ENCODE measurements at places on chromosomes 13 and 19.
A peak's percentile ranks its signal among the peaks of the same experiment; 100 is the strongest.

DNA sequence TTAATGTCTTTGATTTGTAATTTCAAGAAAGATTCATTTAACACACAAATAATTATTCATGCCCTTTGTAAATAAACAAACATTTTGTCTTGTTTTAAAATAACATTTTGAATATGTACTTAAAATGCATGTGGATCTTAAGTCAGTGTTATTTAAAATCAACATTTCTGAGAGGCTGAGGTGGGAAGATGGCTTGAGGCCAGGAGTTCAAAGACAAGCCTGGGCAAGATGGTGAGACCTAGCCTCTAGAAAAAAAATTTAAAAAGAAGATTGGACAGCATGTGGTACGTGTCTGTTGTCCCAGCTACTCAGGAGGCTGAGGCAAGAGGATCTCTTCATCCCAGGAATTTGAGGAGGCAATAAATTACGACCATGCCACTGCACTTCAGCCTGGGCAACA is 1268.2 kb downstream of the SLITRK1 start:
- no peak for DNase-seq

GRCh38 chr13:110215606-110216005 is 91.4 kb downstream of the COL4A1 start:
- no peak for DNase-seq

DNA sequence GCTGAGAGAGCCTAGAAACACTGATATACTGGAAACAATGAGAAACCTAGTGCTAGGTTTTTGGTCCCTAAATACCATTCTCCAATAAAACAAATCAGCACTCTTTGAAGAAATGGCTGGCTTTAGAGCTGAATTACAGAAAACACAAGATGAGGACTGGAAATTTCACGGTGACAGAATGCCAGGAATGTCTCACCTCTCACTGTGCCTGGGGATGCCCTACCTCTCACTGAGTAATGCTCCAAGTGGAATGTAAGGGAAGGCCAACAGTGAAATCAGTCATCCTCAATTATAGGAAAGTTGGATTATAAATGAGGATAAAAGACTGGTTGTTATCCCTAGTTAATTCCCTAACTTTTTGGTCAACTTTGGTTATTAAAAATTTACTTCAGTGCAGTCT is 259.0 kb downstream of the NALCN start:
- no peak for DNase-seq

DNA sequence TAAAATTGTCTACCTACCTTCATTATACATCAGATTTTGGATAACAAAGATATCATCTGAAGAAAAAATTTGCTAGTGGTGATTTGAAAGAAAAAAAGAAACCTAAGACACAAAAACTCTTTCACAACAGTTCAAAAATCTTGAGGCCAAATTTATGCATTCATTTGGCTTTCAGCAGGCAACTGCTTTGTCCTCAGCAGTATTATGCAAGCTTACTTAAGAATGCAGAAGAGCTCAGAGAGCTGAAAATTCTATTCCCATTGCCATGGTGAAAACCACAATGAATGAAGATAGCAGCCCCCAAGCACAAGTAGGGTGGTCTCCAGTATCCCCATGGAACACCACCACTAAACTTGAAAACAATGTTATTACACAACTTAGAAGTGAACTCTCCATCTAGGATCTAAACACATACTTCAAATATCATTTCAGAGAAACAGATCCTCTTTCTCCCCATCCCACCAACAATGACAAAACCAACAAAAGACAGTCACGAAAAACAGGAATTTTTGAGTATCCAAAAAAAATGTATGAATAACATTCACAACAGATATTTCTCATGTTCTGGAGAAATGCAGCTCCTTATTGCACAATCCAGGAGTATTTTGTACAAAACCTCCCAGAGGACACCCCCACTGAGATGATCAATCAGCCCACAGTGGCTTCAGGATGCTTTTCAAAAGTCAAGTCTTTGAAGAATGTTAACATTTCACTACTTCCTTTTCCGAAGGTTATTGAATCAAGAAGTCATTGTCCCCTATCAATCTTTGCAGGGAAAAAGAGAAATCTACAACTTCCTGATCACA is 192.7 kb downstream of the LHFPL6 start:
- no peak for DNase-seq

- DNase-seq: peak; percentile 77
Measured at GRCh38 chr13:50529154-50529882, 314.2 kb downstream of the DLEU7 start.

DNA sequence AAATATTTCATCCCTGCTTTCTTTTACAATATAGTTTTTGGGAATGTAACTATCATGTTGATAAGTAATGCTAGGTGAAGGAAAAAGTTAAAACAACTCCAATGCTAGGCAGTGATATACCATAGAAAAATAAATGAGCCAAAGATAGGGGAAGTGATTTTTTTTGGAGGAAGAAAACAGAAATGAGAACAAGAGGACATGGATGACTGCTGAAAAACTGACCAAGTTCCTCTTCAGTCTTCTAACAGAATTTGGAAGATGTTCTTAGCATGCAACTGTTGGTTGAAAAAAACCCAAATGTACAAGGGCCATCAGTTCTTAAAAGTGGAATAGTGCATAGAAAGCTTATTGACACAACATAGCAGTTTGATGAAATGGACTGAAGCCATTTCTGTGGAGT is 262.5 kb upstream of the STARD13 start:
- no peak for DNase-seq

DNA sequence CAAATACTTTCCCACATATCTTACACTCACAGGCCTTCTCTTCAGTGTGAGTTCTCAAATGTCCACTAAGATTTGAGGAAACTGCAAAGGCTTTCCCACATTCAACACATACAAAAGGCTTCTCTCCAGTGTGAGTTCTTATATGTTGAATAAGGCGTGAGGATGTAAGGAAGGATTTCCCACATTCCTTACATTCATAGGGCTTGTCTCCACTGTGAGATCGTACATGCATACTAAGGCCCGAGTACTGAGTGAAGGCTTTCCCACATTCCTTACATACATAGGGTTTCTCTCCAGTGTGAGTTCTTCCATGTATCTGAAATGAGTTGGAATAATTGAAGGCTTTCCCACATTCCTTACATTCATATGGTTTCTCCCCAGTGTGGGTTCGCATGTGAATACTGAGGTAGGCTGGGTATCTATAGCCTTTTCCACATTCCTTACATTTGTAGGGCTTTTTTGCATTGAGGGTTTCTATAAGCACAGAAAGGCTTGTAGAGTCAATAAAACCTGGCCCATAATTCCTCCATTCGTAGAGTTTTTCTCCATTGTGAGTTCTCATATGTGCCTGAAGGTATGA is 9.6 kb downstream of the ZNF426 start:
- DNase-seq: no peak

- no peak for DNase-seq
Measured at GRCh38 chr19:14318873-14319272, 62.4 kb upstream of the ADGRE5 start.

DNA sequence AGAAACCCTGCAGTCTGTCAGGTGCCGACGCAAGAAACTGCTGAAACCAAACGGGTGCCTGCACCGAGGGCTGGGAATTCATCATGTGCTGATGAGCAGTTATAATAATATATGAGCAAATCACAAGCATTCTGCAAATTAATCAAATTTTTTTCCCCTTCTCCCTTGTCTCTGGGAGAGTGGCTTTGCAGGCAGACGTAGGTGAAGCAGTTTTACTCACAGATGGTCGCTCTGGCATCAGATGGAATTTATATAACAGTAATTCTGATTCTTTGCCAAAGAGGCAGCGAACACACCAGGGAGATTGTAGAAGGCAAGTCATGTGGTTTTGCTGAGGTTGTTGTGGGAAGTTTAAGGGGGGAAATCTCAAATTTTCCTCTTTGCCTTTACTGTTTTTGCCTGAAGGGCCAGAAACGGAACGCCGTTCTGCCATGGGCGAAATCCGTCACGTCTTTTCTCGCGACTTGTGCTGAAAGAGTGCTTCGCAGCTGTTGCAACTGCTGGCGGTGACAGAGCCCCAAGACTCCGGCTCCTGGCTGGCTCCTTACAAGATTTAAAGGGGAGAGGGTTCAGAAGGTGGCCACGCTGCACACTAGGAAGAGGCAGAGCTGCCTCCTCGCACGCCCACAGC is 320.1 kb downstream of the ZNF536 start:
- no peak for DNase-seq

- DNase-seq: no peak
Measured at GRCh38 chr13:39269411-39269810, 231.2 kb downstream of the NHLRC3 start.

- DNase-seq: no peak
Measured at GRCh38 chr13:106415442-106415841, 120.0 kb downstream of the EFNB2 start.

GRCh38 chr19:3743486-3743885 is 18.0 kb downstream of the APBA3 start:
- no peak for DNase-seq

DNA sequence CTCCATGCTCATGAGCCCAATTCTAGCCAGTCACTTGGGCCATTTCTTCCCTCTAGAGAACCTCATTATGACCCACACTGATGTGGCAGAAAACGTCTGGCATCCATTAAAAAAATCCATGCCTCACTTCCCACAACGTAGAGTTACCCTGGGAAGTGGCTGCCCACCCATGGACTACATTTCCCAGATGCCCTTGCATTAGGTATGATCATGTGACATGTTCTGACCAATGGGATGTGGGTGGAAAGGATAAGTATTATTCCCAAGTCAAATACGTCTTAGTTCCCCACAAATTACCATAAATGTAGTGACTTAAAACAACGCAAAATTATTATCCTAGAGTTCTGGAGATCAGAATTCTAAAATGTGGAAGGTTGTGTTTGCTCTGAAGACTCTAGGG is 47.9 kb upstream of the ZNRF4 start:
- no peak for DNase-seq

- no peak for DNase-seq
Measured at GRCh38 chr13:40533072-40533471, 133.4 kb downstream of the FOXO1 start.

DNA sequence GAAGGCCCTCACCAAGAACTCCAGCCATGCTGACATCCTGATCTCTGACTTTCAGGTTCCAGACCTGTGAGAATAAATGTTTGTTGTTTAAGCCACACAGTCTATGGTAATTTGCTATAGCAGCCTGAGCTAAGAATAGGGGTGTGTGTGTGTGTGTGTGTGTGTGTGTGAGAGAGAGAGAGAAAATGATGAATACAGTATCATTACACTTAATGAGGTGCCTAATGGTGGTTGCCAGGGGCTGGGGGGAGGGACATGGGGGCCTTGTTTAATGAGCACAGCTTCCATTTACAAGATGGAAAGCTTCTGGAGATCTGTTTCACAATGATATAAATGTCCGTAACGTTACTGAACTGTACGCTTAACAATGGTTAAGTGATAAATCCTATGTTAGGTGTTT is 53.8 kb upstream of the LATS2 start:
- DNase-seq: no peak

DNA sequence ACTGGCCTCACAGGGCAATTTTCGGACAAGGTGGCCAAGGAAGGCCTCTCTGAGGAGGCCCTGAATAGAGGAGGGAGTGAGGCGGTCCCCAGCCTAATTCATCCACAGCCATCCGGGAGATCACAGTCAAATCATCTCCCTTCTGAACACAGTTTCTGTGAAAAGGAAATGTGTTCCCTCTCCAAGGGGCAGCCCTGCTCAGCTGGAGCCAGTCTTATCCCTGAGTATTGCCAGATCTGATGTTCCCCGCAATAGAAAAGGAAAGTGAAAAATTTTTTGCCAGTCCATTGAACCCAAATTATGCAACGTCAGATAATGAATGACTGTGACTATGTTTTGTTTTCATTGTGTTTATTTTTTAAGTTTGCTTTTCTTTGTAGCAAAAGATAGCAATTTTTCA is 125.9 kb downstream of the SIPA1L3 start:
- DNase-seq: no peak

- DNase-seq: no peak
Measured at GRCh38 chr19:28377077-28377476, 835.9 kb downstream of the UQCRFS1 start.

GRCh38 chr19:47381121-47381520 is 32.0 kb downstream of the DHX34 start:
- DNase-seq: no peak

DNA sequence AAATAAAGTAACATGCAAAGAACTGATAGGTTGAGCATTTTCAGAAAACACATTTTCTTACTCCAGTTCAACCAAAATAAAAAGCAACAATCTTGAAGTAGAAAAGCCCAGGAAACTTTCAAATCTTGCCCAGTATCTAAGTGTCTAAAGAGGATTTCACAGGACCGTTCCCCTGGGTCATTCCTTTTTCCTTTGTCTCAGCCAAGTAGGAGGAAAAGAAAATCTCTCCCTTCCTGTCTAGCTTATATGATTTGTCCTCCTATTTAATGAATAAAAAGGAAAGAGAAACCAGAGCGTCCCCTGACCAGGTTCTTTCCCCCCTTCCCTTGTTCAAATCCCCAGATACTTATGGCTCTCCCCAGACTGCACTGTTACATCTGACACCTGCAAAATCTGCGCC is 248.0 kb downstream of the KCTD12 start:
- DNase-seq: no peak

GRCh38 chr13:112521073-112521685 is 66.8 kb downstream of the TUBGCP3 start:
- no peak for DNase-seq

DNA sequence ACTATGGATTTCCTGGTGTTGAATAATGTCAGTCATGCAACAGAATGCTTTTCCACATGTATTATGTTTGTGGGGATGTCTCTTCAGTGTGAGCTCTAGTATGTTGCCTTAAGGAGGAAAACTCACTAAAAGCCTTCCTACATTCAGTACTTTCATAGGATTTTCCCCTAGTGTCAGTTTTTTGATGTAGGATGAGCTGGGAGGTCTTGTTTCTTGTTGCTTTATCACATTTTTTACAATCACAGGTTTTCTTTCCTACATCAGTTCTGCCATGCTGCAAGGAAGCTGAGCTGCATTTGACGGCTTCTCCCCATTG is 8.5 kb upstream of the USP29 start:
- DNase-seq: no peak

DNA sequence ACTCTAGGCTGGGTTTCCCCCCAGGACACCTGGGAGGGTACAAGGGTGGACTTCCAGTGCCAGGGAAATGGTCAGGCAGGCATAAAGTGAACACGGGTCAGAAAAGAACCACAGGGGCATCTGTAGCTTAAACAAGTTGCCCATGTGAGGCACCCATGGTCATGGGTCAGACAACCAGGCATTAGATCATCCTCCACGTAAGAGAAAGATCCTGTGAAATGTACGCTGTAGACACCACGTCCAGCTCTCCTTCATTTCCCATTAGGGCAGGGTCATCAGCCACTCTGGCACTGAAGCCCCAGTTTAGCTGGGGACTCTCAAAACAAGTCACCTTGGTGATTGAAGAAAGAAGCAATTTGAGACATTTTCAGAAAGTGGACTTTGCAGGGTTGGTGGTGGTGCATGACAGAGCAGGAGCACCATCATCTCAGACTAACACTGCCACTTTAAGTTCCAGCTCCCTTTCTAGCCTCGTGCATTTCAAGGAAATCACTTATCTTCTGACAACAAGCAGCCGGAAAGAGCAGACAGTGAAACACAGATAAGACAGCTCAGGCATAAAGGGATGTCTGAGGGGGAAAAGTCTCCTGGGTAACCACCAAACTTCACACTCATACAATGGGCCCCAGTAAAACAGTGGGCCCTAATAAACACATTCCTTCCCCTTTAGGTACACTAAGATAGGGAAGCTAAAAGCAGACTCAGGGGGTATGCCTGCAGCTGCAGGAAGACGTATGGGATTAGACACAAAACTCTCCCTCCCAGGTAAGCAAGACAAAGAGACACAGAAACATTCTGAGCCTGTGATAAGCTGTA is 16.1 kb upstream of the SIGLEC6 start:
- DNase-seq: no peak

All from NCI-H2081 (cell line).